ENCODE measurements at places on chromosomes 1 and 21.
A peak's percentile ranks its signal among the peaks of the same experiment; 100 is the strongest.

DNA sequence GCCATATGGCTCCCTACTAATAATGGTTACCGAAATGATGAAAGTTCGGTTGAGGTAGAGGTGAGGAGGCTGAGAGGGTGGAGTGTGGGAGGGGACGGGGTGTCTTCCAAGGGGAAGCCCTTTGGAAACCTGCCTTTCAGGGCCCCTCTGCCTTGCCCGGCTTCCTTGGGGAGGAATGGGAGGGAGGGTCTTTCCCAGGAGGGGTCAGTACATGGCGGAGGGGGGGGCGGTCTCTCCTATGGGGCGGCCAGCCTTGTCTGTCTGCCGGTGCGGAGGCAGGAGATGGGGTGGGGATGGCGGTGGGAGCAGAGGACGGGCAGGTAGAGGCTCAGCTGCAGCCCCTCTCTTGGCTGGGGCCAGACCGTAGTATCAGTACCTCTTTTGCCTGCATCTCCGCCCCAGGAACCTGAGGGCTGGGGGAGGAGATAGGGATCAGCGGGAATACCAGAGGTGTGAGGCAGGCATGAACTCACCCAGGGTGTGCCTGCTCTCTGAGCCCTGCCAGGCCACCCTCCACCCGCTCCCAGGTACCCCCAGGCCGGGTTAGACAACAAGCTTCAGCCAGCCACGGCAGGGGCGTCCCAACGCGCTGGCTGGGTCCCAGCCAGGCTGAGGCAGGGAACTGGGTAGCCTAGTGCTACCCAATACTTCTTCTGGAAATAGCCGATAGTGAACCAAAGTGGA is 79.4 kb upstream of the POU3F1 start:
- peaks cover 36% of the 10 kb centered on the region for H3K4me1 ChIP-seq
- H3K27ac ChIP-seq = peak overlapping the region; percentile 32
- H3K4me3 ChIP-seq = no peak overlapping the region
- no peaks in the 10 kb centered on the region for H3K27me3 ChIP-seq
- H3K36me3 ChIP-seq = no peaks in the 10 kb centered on the region

DNA sequence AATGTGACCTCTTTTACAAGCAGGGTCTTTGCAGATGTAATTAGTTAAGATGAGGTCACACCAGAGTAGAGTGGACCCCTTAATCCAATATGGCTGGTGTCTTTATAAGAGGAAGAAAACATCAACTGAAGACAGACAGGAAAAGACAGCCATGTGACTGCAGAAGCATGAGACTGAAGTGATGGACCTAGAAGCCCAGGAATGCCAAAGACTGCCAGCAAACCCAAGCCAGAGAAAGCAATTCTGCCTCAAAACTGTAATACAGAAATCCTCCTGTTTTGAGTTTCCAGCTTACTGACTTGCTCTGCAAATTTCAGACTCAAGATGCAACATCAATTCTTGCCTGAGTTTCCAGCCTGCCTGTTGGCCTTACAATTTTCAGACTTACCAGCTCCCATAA is 17.3 kb downstream of the ENAH start:
- no peak overlapping the region for H3K27ac ChIP-seq
- no peak for DNase-seq
- H3K4me3 ChIP-seq = no peak overlapping the region
- H3K27me3 ChIP-seq = no peaks in the 10 kb centered on the region
- H3K4me1 ChIP-seq = peaks cover 4% of the 10 kb centered on the region

DNA sequence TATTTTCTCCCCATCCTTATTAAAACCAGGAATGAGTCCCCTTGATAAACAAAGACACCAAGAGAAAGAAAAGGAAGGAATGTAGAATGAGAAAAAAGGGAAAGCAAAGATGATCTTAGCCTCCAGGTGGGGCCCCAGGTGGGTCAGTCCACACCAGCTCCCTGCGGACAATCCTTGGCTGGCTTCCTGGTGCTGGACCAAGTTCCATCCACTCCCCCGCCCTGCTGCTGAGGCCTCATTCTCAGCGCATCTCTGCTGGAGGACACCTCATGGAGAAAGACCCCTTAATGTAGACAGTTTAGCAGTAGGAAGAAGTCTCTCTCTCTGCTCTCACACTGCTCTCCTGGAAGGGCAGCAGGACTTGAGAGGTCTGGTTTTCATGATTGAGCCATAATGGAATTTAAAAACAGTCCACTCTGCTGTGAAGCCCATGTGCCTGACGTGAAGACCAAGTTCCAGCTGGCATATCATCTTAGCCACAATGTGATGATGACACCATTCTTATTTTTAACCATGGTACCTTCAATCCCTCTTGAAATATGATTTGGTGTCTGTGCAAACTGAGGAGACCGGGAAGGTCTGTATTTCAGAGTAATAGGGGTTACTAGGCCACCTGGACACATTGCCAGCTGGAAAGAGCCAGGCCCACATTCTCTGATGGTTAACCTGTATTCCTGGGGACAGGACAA is 83.1 kb downstream of the WLS start:
- H3K4me1 ChIP-seq = peaks cover 16% of the 10 kb centered on the region
- peaks cover 61% of the 10 kb centered on the region for H3K36me3 ChIP-seq
- H3K27ac ChIP-seq = no peak overlapping the region
- DNase-seq = no peak
- H3K27me3 ChIP-seq = no peaks in the 10 kb centered on the region
- no peak overlapping the region for H3K4me3 ChIP-seq

- no peaks in the 10 kb centered on the region for H3K36me3 ChIP-seq
- H3K27me3 ChIP-seq = no peaks in the 10 kb centered on the region
- no peaks in the 10 kb centered on the region for H3K4me1 ChIP-seq
- no peak overlapping the region for H3K4me3 ChIP-seq
- H3K27ac ChIP-seq = no peak overlapping the region
- DNase-seq = no peak
These were observed 61.6 kb downstream of the FHAD1 start for GRCh38 chr1:15308621-15309027.

DNA sequence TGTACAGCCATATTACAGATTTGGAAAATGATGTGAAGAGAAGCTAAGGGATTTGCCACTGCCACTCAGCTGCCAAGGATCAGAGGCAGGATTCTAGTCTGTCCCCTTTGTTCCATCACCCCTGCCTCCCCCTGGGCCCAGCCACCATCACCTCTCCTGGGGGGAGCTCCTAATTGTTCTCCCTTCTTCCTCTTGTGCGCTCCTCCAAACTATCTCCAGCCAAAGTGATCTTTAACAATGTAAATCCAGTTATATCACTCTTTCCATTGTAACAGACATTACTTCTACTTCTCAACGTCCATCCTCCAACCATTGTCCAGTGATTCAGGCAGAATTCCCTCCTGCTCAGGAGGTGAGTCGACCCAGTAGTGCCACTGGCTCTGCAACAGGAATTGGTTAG is 164.1 kb downstream of the PLPP3 start:
- H3K4me1 ChIP-seq = peaks cover 20% of the 10 kb centered on the region
- H3K27ac ChIP-seq = no peak overlapping the region
- DNase-seq = no peak

DNA sequence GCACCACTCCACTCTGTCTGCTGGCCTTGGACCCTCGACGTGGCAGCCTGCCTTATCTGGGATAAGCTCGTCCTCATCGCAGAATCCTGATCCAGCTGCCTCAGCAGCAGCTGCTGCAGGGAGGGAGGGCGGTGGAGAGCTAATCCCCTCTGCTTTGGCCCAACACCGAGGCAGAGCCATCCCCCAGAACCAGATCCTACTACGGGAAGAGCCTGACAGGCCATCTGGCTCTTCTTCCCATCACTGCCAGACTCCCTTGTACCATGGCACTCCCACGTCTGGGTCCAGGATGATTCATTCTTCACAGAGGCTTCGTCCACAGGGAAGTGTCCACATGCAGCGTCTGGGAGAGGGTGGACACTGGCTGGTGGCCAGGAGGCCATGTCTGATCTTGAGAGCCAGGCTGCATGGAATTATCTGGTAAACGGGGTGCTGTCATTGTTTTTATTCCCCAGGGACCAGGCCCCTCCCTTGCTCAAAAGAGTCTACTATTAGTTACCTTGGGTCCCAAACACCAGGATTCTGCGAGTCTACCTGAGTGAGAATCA is 14.6 kb upstream of the PKP1 start:
- no peak overlapping the region for H3K27ac ChIP-seq
- H3K4me1 ChIP-seq = peaks cover 9% of the 10 kb centered on the region
- H3K36me3 ChIP-seq = no peaks in the 10 kb centered on the region
- no peak overlapping the region for H3K4me3 ChIP-seq
- no peak for DNase-seq
- H3K27me3 ChIP-seq = no peaks in the 10 kb centered on the region

- peaks cover 2% of the 10 kb centered on the region for H3K4me1 ChIP-seq
- H3K27me3 ChIP-seq = no peaks in the 10 kb centered on the region
- no peak for DNase-seq
- H3K36me3 ChIP-seq = no peaks in the 10 kb centered on the region
- H3K27ac ChIP-seq = no peak overlapping the region
- H3K4me3 ChIP-seq = no peak overlapping the region
These were observed 15.2 kb upstream of the GJB5 start for GRCh38 chr1:34739613-34740012.

DNA sequence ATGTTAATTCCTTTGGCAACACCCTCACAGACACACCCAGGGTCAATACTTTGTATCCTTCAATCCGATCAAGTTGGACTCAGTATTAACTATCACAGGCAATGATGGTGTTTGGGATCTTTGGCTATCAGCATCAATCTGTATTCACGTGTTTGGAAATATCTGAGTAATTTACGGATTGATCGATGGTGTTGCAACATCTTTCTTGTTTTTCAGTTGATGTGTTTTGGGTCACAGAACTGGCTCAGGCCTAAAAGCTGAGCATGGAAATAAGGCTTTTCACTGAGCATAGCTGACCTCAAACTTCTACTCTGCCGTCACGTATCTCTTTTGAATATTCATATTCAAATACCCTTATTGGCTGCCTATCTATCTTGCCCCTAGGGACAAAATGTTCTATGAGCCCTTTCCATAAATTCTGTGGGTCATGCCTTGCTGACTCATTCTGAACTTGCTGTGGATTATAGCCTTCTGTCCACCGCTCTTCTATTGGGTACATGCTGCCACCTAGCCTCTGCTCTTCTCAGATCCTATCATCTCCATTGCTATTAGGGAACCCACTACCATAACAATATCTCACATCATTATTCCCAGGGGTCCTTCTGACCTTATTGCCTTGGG is 156.0 kb downstream of the PDE4B start:
- no peaks in the 10 kb centered on the region for H3K4me1 ChIP-seq
- H3K36me3 ChIP-seq = no peaks in the 10 kb centered on the region
- no peaks in the 10 kb centered on the region for H3K27me3 ChIP-seq
- H3K27ac ChIP-seq = no peak overlapping the region
